ENCODE measurements at places on chromosomes 11 and 22.

GRCh38 chr22:49123621-49124192 lies 704.0 kb downstream of the BRD1 start:
- no peak for DNase-seq

DNA sequence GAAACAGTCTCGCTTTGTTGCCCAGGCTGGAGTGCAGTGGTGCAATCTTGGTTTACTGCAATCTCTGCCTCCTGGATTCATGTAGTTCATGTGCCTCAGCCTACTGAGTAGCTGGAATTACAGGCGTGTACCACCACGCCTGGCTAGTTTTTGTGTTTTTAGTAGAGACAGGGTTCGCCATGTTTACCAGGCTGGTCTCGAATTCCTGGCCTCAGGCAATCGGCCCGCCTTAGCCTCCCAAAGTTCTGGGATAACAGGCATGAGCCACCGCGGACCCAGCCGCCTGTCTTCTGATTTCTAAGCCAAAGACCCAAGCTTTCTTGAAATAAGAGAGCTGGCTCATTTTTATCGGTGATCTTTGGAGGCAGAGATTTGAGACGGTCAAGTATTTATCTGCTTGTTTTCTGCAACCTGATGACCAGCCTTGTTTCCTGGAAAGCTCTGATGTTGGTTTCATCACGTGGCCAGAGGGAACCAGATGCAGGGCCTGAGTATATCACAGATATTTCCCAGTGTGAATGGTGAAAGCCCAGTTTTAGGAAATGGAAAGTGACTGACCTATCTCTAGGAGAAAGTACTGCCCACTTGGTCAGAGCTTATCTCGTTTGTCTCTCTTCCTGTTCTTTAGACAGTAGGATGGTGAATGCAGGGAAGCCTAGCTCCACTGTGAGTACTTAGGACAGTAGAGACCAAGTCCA lies 5.7 kb upstream of the SIDT2 start:
- DNase-seq = no peak

- DNase-seq = peak; percentile 85
These were observed 74.4 kb downstream of the ARHGAP32 start for GRCh38 chr11:129117595-129118350.

DNA sequence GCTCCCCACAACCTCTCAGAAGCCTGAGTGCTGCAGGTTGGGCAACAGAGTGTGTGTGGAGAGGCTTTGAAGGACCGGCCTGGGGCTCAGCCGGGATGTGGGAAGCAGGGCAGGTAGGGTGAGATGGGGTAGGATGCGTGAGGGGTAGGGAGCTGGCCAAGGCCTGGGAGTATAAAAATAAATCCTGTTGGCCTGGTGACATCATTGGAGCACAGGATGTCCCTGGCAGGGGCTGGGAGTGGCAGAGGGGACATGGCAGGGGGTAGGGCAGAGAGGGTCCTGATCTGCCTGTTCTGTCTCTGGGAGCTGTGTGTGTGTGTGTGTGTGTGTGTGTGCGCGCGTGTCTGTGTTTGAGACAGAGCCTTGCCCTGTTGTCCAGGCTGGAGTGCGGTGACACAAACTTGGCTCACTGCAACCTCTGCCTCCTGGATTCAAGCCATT lies 28.6 kb downstream of the TEF start:
- no peak for DNase-seq

GRCh38 chr11:95655536-95655935 lies 134.0 kb downstream of the FAM76B start:
- no peak for DNase-seq

GRCh38 chr11:123145661-123146060 lies 49.4 kb downstream of the CLMP start:
- DNase-seq = no peak

DNA sequence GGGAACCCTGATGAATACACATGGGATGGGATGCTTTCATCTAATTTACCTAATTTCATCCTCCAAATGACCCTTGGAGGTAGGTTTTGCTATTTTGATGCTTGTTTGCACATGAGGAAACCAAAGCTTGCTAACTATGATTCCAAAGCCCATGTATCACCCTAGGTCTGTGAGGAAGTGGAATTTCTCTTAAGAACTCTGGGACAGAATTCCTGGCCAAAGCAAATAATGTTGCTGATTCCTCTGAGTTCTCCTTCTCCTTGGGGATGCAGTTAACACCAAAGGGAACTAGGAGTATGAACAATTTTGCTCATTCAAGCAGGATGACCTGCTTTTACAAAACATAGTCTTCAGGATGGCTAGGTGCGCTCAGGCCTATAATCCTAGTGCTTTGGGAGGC lies 80.0 kb downstream of the KCNC1 start:
- DNase-seq = no peak

GRCh38 chr11:94702481-94702880 lies 65.7 kb upstream of the AMOTL1 start:
- no peak for DNase-seq

DNA sequence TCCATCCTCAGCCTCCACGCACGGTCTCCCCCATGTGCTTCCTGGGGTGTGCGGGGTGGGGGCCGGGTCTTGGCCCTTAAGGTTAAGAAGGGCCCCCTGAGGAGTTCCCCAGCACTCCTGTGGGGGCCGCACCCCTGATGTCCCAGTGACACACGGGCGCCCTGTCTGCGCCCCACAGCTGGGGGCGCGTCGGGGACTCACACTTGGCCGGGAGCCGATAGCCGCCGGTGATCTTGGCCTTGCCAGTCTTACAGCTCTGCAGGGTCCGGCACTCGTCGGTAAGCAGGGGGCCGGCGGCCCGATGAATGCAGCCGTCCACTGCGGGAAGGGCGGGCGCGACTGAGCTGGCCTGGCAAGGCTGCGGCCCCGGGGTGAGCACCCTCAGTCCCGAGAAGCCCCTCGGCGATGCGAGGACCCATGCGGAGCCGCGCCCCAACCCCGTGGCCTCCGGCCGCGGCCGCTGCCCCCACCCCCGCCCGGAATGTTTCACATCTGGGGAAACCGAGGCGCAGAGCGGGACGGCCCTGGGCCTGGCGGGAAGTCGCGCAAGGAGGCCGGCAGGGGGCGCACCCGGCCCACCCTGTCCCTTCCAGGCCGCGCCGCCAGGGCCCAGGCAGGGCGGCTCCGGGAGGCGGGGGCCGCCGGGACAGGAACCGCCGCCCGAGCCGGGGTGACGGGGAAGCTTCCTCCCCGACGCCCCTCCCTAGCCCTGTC lies 13.9 kb downstream of the OTUB1 start:
- no peak for DNase-seq

- no peak for DNase-seq
These were observed 247.6 kb upstream of the TBCEL start for GRCh38 chr11:120775986-120776951.

GRCh38 chr11:62233730-62234129 lies 8.3 kb upstream of the SCGB1D2 start:
- no peak for DNase-seq

GRCh38 chr11:1647901-1648652 lies 18.5 kb downstream of the KRTAP5-5 start:
- DNase-seq = no peak

GRCh38 chr11:40337118-40337517 lies 1122.3 kb downstream of the LRRC4C start:
- no peak for DNase-seq

GRCh38 chr22:38505541-38506117 lies 482 bp downstream of the DDX17 start:
- peak; percentile 16 for DNase-seq

DNA sequence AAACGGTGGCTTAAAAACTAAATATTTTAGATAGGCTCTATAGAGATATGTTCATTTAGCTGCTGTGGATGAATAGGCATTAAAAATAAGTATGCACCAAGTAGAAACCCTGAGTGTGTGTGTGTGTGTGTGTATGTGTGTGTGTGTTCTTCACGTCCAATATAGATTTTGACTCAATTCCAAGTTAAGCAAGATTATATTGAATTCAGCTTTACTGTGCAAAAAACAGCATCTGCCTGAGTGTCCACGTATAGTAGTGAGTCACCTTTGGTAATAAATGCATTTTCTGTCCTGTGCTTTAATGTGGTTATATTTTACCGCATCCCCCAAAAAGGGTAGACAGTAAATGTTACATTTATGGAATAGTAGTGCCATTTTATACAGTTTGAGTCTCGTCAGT lies 71.2 kb downstream of the PDHX start:
- no peak for DNase-seq

DNA sequence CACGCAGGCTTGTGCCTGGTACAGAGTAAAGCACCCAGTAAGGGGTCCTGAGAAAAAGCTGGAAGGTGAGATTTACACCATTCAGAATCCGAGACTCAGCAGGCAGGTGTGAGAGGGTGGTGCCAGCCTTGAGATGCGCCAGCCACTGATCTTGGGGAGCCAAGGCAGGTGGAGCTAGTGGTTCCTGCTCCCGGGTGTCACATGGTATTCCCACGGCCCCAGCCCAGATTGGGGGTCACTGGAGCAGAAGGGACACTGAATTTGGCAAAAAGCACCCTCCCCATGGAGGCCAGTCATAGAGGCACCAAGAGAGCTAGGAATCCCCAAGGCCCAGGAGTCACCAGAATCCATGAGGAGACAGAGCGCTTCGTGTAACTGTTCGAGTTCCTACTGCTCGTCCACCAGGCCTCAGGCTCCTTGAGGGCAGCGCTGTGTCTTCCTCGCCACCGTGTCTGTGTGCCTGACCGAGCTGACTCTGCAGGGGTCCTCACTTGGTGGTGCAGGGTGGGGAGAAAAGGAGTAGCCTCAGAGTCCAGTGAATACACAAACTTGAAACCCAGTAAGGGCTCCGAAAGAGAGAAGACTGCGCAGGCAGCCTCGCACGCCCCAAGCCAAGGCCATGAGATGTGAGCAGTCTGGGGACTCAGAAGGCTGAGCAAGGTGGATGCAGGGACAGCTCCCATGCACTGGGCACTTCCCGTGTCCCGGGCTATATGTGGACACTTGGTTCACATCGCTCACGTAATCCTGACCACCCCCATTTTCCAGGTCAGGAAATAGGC lies 28.2 kb downstream of the TOM1 start:
- DNase-seq = no peak

DNA sequence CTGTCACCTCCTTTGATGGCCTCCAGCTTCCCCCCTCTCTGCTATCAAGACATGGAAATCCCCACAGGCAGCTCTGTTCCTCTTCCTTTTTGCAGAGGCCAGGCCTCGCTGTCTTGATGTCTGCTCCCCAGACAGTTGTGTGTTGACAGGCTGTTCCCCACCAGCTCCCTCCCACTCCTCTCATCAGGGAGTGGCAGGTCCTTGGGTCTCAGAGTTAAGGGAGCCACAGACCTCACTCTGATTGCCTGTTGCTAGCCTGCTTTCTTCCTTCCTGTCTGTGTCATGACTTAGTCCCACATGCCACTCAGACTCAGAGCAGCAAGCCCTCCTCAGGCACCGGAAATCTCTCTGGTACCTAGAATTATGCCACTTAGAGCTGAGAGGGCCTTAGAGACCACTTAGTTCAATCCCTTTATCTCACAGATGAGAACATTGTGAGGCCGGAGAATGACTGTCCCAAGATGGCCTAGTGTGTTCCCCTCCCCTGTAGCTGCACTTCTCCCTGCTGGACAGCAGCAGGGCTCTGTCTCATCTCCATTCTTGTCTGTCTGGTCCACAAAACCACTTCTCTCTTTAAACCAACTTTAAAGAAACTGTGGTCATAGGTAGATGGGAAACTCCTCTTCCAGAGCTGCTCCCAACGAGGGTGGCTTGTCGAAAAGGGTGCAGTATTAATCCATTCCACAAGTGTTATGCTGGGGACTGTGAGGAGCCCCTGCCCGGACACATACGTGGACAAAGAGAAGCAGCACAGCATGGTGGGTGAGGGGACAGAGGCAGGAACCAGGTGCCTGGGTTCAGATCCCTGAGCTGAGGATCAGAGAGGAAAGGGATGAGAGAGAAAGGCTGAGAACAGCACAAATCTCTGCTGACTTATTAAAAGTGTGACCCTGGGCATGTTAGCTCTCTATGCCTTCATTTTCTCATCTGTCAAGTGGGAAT lies 4.2 kb downstream of the AMPD3 start:
- no peak for DNase-seq

- no peak for DNase-seq
These were observed 889.7 kb upstream of the API5 start for GRCh38 chr11:42422090-42422489.

DNA sequence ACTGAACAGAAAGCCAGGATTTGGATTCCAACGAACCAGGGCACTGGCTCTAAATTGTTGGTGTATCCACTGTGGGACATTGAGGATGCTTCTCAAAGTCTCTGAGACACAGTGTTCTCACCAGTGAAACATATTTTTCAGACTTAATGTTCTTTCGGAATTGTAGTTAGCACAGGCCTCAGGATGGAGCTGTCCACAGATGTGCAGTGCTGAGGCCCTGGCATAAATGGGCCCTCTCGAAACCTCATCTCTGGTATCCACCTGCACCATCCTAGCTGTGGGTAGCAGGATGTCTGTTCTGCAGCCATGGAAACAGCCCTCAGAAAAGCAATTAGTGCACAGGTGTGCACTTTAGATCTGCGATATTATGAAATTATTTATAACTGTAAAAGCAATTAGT lies 656.8 kb downstream of the TBC1D22A start:
- no peak for DNase-seq

GRCh38 chr11:100434821-100435641 lies 252.1 kb upstream of the ARHGAP42 start:
- no peak for DNase-seq

DNA sequence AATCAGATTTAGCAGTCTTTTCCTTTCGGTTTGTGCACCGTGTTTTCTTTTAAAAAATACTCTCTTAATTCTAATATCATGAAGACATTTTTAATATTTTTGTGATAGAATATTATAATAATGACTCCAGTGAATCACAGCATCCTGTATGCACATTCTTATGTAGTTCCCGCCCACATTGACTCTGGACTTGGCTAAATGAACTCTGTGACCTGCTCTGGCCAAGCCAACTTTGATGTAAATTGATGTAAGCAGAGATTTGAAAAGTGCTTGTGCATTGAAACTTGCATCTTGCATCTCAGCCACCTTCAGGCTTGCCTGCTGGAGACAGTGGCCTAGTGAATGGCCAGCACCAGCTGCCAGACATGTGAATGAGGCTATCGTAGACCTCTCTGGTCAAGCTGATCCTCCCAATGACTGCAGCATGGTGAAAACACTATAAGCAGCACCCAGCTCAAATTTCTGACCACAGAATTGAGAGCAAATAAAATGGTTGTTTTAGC lies 29.2 kb upstream of the PGM2L1 start:
- no peak for DNase-seq

- DNase-seq = no peak
These were observed 9.8 kb downstream of the HDHD5 start for GRCh38 chr22:17149076-17149815.

- DNase-seq = no peak
These were observed 37.6 kb downstream of the PITPNB start for GRCh38 chr22:27881421-27881820.

- DNase-seq = no peak
These were observed 40.2 kb downstream of the TSPAN18 start for GRCh38 chr11:44766972-44767278.

- DNase-seq = no peak
These were observed 6.3 kb upstream of the SAMM50 start for GRCh38 chr22:43948836-43949406.

- no peak for DNase-seq
These were observed 69.8 kb upstream of the NNMT start for GRCh38 chr11:114226356-114226755.

GRCh38 chr22:37012262-37012904 lies 6.9 kb downstream of the TST start:
- DNase-seq = no peak

- no peak for DNase-seq
These were observed 388 bp downstream of the TMEM121B start for GRCh38 chr22:17120711-17121232.

GRCh38 chr11:1039481-1040427 lies 3.2 kb upstream of the MUC6 start:
- no peak for DNase-seq
